ENCODE measurements at places on chromosomes 11 and 22.

DNA sequence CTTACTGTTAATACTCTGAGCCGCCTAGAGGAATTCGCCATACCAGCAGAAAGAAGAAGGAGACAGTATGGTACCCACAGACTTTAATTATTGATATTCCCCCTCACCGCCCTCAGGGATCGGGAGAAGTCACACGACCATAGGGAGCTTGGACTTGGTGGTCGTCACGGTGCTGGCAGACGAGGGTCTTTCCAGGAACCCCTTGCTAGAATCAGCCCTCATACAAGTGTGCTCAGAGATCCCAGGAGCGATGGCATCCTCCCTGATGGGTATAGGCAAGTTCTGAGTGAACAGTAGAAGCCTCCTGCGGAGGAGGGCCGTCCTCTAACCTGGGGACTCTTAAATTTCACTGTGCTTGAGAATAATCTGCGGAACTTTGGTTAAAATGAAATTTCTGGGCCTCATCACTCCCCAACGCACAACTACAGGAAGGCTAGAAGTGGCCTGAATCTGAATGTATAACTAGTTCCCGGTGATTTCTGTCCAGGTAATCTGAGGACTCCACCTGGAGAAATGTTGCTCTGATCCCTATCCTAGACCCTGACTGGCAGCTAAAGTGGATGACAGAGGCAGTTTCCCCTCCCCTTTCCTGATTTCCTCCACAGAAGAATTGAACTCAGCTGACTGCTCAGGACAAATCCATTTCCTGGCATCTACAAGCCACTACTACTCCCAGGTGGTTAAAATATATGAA lies 4.5 kb downstream of the VSIG2 start:
- H3K27me3 ChIP-seq, result peaks cover 98% of the 10 kb centered on the region
- no peak overlapping the region for H3K4me3 ChIP-seq
- H3K4me1 ChIP-seq, result peaks cover 16% of the 10 kb centered on the region
- DNase-seq, result no peak
- no peaks in the 10 kb centered on the region for H3K36me3 ChIP-seq

GRCh38 chr11:3049430-3050243 lies 7.6 kb downstream of the CARS1 start:
- H3K36me3 ChIP-seq, result peaks cover 24% of the 10 kb centered on the region
- H3K27ac ChIP-seq, result peak overlapping the region; percentile 32

DNA sequence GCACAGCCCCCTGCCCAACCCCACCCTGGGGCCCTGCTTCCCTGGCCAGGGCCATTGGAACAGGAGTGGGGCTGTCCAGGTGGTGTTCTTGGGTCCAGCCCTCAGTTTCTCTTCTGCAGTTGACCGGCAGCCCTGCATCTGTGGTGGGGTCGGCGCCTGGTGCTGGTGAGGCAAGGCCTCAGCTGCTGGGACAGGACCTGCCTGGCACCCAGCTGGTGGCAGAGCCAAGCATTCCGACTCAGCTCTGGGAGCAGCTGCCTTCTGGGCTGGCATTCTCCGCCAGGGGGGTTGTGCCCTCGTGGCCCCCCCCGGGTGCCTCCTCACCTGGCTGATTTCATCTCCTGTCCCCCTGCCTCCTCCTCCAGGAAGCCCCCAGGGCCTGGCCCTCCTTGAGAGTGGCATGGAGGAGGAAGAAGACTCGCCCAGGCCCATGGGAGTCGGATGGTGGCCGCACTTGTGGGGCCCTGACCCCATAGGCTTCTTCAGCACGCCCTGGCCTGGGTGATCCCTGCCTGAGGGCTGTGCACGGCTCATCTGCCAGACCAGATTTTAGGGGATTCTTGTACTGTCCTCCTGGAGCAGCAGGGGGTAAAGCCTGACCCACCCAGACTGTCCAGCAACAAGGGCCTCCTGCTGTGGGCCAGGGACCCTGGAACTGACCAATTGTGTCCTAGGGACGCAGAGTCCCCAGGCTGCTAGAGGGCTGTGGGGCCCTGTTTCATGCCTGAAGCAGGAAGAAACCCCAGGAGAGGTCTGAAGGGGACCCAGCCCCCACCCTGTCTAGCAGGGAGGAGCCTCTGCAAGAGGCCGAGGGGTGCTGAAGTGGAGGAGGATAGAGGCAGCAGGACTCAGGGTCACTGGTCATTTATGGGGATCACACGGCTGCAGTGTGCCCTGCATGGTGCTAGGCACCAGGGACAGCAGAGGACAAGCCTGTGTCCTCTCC lies 11.6 kb downstream of the CD81 start:
- peaks cover 58% of the 10 kb centered on the region for H3K36me3 ChIP-seq
- H3K4me1 ChIP-seq, result peaks cover 17% of the 10 kb centered on the region
- no peaks in the 10 kb centered on the region for H3K27me3 ChIP-seq
- H3K4me3 ChIP-seq, result no peak overlapping the region
- H3K27ac ChIP-seq, result no peak overlapping the region

GRCh38 chr11:92775003-92775676 lies 194.3 kb upstream of the MTNR1B start:
- H3K4me1 ChIP-seq, result no peaks in the 10 kb centered on the region
- no peaks in the 10 kb centered on the region for H3K27me3 ChIP-seq
- no peak for DNase-seq
- H3K4me3 ChIP-seq, result no peak overlapping the region

GRCh38 chr11:125180413-125181305 lies 16.1 kb downstream of the PKNOX2 start:
- no peak overlapping the region for H3K27ac ChIP-seq
- peaks cover 17% of the 10 kb centered on the region for H3K27me3 ChIP-seq
- H3K4me1 ChIP-seq, result no peaks in the 10 kb centered on the region
- no peak overlapping the region for H3K4me3 ChIP-seq
- no peaks in the 10 kb centered on the region for H3K36me3 ChIP-seq

DNA sequence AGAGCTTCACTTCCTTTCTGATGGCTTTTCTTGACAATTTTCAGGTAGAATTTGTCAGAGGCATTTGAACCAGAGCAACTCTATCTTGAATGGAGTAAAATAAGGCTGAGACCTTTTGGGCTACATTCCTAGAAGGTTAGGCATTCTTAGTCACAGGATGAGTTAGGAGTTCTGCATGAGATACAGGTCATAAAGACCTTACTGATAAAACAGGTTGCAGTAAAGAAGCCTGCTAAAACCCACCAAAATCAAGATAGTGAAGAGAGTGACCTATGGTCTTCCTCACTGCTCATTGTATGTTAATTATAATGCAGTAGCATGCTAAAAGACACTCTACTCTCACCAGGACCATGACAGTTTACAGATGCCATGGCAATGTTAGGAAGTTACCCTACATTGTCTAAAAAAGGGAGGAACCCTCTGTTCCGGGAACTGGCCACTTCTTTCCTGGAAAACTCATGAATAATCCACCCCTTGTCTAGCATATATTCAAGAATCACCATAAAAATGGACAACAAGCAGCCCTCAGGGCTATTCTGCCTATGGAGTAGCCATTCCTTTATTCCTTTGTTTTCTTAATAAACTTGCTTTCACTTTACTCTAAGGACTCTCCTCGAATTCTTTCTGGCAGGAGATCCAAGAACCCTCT lies 1519.7 kb upstream of the TENM4 start:
- H3K27ac ChIP-seq, result no peak overlapping the region
- H3K36me3 ChIP-seq, result no peaks in the 10 kb centered on the region
- no peaks in the 10 kb centered on the region for H3K4me1 ChIP-seq
- DNase-seq, result no peak
- H3K27me3 ChIP-seq, result no peaks in the 10 kb centered on the region
- H3K4me3 ChIP-seq, result no peak overlapping the region

DNA sequence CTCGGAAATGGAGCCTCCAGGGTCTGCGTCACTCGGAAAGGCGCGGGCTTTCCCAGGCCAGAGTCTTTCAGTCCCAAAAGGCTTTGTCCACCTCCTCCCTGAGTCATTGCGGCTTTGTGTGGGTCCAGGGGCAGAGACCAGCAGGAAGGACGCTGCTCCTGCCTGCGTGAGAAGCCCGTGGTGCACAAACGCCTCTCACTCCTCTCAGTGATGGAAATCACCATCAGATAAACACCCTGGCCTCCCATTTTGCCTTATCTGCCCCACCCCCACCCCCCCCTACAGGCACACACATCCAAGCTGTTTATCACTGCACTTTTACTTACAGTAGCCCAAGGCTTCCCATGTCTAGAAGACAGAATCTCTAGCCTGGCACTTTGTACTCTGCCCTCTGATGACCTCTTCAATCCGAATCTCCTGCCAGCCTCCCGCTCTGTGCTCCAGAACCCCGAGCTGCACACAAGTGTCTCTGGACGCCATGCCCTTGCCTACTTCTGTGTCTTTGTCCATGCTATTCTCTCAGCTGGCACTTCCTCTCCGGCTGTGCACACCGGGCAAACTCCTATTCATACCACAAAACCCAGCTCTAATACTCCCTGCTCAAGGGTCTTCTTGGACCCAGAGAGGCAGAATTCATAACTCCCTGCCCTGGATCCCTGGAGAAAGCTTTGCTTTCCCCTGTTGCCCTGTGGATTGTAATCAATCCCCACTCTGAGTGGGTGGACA lies 954.6 kb downstream of the TBC1D22A start:
- H3K27ac ChIP-seq, result no peak overlapping the region
- H3K36me3 ChIP-seq, result no peaks in the 10 kb centered on the region
- H3K4me3 ChIP-seq, result no peak overlapping the region
- H3K27me3 ChIP-seq, result no peaks in the 10 kb centered on the region
- H3K4me1 ChIP-seq, result no peaks in the 10 kb centered on the region
- DNase-seq, result no peak
